IMR-90 (cell line): ENCODE measurements at places on chromosomes 1 and 21. TPM values are rescaled to one million over a fixed set of nuclear protein-coding genes. Genes with fewer than 3 reads are reported as not detected.

AK5 gene
- 25.8 and 54.7 TPM in 2 replicates for total RNA-seq

OR1C1 gene
- not detected in 2 replicates for total RNA-seq

DNA sequence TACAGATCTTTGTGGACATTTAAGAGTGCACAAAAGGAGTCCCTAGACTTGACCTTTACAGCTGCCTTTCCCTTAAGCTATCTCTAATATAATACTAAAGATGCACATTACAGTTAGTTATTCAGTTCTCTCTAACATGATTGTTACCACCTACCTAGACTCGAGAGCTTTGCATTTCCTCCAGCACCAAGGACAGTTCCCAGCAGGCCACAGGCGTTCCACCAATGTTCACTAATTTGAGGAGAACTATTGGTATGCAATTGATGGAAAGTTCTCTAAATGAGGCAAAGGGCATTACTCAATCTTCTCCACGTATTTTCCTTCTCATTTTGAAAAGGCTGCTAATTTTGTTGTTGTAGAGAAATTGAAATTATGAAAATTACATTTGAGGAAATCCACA is 5.4 kb upstream of the NTNG1 start:
- DNase-seq: peak; percentile 36

SSX2IP gene
- total RNA-seq: 13.4 and 22.8 TPM in 2 replicates

GRCh38 chr1:116923421-116923820 is 13.7 kb downstream of the PTGFRN start:
- DNase-seq: no peak

- no peak for DNase-seq
These were observed 261.5 kb upstream of the VAMP3 start for GRCh38 chr1:7509598-7509997.

ZNF648 gene
- total RNA-seq: not detected in 2 replicates

CD84 gene
- total RNA-seq: not detected in 2 replicates

- DNase-seq: peak; percentile 12
These were observed 25.1 kb upstream of the RNF186 start for GRCh38 chr1:19840228-19840627.

HES3 gene
- not detected in 2 replicates for total RNA-seq

PADI2 gene
- not detected in 2 replicates for total RNA-seq

UBL4B gene
- not detected in 2 replicates for total RNA-seq

COL6A1 gene
- total RNA-seq: 173 and 186 TPM in 2 replicates

GRCh38 chr21:38696579-38696978 is 109.2 kb upstream of the ETS2 start:
- DNase-seq: no peak

GRCh38 chr1:221897321-221897721 is 155.4 kb upstream of the DUSP10 start:
- DNase-seq: peak; percentile 78

GRCh38 chr1:13819642-13820041 is 119.7 kb downstream of the PRDM2 start:
- no peak for DNase-seq

- DNase-seq: no peak
These were observed 31.8 kb downstream of the MYOM3 start for GRCh38 chr1:24080131-24080530.

CFAP45 gene
- 0.56 and 0.72 TPM in 2 replicates for total RNA-seq
